ENCODE measurements at places on chromosomes 2 and 18.

DNA sequence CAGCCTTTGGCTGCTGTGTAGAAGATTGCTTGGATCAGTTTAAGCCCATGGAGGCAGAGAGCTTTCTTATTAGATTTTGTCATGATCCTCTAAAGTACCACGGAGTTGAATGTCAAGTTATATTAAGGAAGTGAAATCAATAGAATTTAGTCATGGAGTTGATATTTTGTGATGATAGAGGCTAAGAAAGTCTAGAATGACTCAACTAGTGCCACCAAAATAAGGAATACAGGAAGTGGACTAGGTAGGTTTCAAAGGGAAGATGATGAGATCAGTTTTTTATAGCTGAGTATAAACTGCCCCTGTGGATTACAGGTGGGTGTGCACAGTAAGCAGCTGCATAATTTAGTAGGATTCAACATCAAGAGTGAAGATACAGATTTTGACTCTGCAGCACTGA, 25.2 kb downstream of the FBXO36 start:
- no peak for DNase-seq

DNA sequence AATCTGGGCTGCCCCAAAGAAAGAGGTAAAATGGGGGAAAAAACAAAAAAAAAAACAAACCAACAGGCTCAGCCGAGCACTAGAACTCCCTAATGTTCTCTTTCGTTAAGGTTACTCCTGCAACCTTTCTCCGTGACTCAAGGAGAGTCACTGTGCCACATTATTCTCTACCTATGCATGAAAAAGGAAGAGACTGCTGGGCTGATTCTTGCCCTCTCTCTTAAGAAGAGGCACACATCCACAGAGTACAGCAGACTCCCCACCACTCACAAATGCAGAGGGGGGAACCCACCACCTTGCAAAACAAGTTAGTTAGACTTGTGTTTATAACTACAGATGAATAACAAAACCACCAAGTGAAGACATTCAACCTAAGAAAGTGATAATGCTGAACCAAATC, 201.5 kb downstream of the DYM start:
- DNase-seq: no peak

DNA sequence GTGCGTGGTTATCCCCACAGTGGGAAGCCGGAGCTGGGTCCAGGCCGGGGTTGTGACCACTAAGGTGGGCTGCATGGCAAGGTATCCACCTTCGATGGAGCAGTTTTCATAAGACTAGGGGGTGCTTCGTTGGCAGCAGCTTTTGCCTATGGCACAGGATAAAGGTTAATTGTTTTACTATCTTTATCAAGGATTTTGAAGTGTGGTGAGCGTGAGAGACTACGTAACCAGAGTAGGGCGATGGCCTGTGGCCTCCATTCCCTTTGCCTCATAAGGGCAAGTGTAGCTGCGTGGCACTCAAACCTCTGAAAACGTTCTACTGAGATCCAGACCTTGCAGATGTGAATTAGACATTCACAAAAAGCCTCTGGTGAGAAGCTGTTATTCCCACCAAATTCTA, 206.6 kb downstream of the ACKR3 start:
- no peak for DNase-seq

DNA sequence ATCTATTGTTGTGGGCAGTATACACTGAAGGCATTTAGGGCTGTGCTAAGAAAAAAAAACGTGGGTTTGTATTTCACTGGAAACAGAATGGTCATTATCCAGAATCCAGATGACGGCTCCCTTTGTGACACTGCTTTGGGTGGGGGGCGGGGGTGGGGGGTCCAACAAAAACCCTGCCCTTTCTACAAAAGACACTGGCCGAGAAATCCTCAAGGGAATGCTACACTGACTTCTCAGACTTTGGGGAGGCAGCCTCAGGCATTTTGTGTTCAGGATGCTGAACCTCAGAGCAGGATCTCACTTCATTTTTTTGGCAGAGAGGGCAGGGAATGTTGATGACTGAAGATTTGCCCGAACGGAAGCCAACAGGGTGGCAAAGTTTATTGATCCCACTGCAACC, 417.1 kb downstream of the HRH4 start:
- no peak for DNase-seq

GRCh38 chr2:46915281-46915810, at the start of gene MCFD2:
TSS of gene MCFD2 (minus strand) at chr2:46915806. CDS start at chr2:46909171, 6,635 bp downstream.
- DNase-seq: no peak

DNA sequence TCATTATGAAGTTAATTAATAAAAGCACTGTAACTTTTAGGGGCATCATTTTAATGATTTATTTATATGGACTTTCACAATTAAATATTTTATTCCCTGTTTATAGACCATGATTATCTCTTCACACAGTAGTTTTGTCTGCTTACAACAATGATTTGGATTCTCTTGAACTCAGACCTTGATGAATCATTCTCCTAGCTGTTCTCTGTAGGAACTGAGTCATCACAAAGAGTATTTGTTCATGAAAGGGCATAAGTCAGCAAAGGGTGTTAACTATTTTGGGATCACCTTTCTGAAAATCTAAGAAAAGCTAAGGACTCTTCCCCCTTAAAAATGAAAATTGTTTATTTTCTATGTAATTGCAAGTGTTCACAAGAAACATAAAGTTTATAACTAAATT, 461.1 kb upstream of the UBE2E3 start:
- DNase-seq: no peak

- DNase-seq: no peak
These were observed 61.6 kb downstream of the AAK1 start for GRCh38 chr2:69581774-69582581.

DNA sequence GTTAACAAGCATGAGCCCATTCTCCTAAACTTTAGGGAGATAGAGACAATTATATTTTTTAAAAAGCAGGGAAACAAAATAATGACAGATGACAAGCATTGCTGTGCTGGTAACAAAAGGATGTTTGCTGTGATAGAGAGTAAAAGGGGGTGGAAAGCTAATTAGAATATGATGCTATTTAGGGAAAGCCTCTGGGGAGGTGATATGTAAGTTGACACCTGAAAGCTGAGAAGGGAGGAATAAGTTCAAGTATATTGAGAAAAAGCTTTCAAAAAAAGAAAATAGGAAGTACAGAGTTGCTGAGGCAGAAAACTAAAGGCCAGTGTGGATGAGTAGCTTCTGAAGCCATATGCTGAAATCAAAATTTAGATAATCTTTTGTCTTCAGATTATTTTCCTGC, 565.2 kb upstream of the NRXN1 start:
- DNase-seq: no peak

DNA sequence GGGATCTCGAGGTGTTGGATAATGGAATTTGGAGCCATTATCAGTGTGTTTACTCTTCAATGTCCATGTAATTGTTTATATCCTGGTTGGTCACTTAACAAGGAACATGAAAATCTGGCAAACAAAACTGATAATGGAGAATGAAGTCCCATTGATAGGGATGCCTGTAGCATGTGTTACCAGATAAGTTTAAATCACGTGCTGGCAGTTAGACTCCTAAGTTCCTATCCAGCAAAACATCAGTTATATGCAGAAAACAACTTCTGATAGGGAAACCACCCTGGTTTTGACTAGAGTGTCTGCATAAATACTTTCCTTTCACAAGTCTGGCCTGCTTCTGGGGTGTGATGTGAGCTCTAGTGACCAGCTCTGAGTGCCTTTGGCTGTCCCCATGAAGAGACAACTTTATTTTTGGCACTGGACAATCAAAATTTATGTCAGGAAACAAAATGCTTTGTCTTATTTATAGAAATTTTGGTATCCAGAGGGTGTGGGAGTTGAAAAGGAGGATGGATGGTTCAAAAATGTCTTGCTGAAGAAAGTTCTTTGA, 82.0 kb downstream of the FHOD3 start:
- no peak for DNase-seq

- DNase-seq: no peak
These were observed 519.9 kb downstream of the RNF144A start for GRCh38 chr2:7437141-7437540.

- DNase-seq: no peak
These were observed 35.4 kb downstream of the ABCB11 start for GRCh38 chr2:168995744-168996143.

Measured in NCI-H1105 treated with DMSO at 0.1 percent for 48 hours (cell line).